ENCODE measurements at places on chromosomes 12 and 14. TPM values are rescaled to one million over a fixed set of nuclear protein-coding genes. Genes with fewer than 3 reads are reported as not detected.

Gene EIF2S3B
- polyA plus RNA-seq, result 12.3 TPM

Gene KIF26A
- polyA plus RNA-seq, result 29.6 TPM

Gene SLC6A12
- polyA plus RNA-seq, result 0.77 TPM

Gene RNASE4
- 10.1 TPM for polyA plus RNA-seq

Data from right lung (tissue), 10 donors.